ENCODE measurements at places on chromosomes 2 and 18.

GRCh38 chr2:135047300-135047699 lies at the start of gene MAP3K19:
Gene MAP3K19 (minus strand): TSS chr2:135047447. CDS start chr2:135024647, 22,800 bp downstream.
- peak; percentile 36 for DNase-seq

GRCh38 chr2:101540518-101540917 lies 65.6 kb upstream of the RFX8 start:
- DNase-seq: no peak

DNA sequence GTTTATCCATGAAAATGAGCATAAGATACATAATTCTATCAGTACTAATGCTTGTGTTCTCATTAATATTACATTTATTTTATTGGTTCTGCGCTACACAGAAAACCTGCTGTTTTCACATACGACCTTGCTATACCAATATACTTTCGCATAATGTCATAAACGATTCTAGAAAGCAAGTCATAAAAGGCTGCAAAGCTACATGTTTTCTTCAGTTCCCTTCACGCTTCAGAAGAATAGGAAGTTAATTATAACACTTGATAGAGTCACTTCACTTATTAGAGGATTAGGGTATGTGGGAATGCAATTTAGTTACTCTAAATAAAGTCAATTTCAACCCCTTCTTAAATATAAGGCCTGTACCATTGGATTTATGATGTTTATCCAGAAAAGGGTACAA lies 29.0 kb downstream of the PSME4 start:
- no peak for DNase-seq

DNA sequence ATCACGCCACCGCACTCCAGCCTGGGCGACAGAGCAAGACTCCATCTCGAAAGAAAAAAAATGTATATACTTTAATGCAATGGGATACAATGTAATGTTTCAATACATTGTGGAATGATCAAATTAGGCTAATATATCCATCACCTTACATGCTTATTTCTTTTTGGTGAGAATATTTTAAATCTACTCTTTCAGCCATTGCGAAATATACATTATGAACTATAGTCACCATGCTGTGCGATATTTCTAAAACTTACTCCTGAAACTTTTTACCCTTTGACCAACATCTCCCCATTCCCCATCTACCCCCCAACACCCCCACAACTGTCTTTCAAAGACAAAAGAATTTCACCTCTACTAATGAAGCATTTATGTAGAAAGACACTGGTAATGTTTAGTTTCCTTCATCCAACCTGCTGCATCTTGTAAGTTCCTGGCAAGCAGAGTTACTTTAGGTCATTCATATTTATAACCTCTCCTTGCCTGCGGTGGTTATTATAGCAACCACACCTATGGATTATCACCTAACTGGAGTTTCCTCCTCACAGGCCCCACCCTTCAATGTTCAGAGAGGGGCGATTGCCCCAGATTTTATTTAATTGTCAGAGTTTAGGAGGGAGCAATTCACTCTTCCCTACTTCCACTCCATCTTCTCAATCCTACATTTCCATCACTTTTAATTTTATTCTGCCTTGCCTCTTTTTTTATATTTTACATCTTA lies 1.2 kb upstream of the ME2 start:
- DNase-seq: no peak

GRCh38 chr2:45190481-45190942 lies 181.3 kb upstream of the SIX2 start:
- no peak for DNase-seq

All from LNCaP clone FGC (cell line).